CD8-positive, alpha-beta T cell (primary cell): ENCODE measurements at places on chromosomes 4 and X.

GRCh38 chr4:1582227-1582626 is 101.9 kb downstream of the FAM53A start:
- DNase-seq = no peak

DNA sequence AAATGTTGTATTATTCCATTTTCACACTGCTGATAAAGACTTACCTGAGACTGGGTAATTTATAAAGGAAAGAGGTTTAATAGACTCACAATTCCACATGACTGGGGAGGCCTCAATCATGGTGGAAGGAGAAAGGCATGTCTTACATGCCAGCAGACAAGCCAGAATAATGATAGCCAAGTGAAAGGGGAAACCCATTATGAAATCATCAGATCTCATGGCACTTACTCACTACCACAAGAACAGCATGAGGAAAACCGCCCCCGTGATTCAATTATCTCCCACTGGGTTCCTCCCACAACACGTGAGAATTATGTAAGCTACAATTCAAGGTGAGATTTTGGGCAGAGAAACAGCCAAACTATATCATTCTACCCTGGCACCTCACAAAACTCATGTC is 2535.1 kb downstream of the ARAP2 start:
- DNase-seq = no peak

- peak; percentile 4 for DNase-seq
Measured at GRCh38 chrX:16484338-16484737, 165.6 kb upstream of the S100G start.

DNA sequence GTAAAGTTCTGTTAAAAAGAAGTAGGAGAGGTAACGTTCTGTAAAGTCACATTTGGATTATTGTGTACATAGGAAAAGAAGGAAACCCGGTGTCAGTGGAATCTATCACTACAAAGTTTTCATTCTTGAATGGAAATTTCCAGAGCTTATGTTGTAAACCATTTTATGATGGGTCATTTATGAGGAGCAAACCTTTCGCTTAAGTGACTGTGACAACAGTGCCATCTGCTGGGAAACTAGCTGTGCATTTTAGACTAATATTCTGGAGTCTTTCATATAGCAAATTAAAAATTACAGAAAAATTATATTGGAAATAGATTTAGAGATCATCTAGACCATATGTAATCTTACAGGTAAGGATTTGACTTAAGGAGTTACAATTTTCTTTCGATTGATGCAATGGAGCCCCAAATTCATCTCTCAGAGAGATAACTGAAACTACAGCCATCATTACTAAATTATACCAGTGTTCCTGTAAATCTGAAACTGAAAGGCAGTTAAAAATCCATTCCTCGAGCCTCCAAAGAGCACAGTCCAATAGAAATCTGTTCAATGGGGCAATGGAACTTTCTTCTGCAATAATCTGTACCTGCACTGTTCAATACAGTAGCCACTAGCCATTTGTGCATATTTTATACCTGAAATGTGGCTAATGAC is 26.9 kb downstream of the ASB9 start:
- DNase-seq = peak; percentile 56

DNA sequence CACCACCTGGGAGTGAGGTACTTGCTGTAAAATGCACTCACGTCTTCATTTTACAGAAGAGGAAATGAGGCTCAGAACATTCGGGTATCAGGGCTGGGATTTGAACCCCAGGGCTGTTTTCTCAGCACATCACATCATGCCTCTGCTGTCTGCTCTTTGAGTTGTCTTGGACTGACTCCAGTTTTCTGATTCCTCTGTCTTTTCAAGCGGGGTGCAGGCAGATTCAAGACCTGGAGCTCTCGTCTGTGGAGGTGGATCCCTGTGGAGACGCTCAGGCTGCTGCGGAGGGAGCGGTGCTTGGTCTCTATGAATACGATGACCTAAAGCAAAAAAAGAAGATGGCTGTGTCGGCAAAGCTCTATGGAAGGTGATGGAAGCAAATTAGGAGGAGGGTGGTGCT is 6.3 kb downstream of the LAP3 start:
- no peak for DNase-seq

DNA sequence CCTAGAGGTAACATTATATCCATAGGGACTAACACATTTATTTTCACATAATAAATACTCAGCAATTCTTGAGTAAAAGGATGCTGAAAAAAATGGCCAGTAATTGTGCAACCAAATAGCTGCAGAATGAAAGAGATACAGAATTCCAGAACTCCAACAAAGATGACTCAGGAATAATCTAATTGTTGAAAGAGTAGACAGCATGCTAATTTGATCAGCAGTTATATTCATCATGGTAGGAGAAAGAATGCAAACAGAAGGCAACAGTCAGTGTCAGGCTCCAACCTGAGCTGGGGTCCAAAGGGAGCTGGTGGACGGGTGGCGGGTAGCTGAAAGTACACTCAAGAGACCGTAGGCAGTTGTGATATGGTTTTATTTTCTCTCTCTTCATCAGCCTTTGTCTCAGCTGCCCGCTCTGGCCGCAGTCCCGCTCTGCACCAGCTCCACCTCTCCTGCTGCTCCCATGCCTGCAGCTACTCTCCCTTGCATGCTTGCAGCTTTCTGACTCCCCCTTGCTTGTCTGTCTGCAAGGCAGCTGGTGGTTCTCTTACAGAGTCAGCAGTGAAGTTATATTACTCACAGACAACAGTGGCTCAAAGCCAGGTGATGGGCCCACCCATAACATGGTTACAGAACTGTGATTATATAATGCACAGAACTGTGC is 1150.1 kb downstream of the STIM2 start:
- DNase-seq = no peak

DNA sequence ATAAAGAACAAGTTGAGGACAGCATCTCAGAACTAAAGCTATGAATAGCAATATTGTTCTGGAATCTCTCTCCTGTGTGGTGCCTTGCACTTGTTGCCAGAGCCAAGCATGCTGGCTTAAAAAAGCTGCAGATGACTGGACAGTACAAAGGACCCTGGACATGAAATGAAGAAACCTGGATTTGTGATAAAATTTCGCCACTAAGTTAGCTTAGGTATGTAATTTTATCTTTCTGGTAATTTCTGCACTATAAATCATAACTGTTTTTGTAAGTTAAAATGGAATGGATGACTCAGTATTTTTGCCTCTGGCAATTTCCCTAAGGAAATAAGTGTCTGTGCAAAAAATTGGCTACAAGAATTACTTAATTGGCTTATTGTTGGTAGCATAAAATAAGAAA is 317.2 kb downstream of the CAMK2D start:
- DNase-seq = no peak

DNA sequence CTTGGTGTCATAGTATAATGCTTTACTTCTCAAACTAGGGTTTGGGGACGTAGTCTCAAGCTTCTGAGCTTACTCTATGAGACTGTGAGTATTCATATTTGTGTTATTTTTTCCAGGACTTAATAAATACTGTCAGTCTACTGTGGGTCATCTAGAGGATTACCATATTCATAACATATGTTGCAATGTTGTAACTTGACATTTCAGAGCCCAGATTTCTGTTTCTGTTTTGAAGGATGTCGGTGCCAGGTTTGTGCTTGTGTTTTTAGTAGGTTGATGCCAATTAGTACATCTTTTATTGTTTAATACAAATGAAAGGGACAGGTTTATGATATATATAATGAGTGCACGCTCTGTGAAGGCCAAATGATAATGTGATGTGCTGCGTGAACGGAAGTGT is 69.6 kb downstream of the SPANXN4 start:
- DNase-seq = no peak

- DNase-seq = peak; percentile 16
Measured at GRCh38 chrX:108224727-108225621, 133.4 kb downstream of the ATG4A start.

- DNase-seq = no peak
Measured at GRCh38 chr4:107592519-107592918, 127.5 kb downstream of the PAPSS1 start.

DNA sequence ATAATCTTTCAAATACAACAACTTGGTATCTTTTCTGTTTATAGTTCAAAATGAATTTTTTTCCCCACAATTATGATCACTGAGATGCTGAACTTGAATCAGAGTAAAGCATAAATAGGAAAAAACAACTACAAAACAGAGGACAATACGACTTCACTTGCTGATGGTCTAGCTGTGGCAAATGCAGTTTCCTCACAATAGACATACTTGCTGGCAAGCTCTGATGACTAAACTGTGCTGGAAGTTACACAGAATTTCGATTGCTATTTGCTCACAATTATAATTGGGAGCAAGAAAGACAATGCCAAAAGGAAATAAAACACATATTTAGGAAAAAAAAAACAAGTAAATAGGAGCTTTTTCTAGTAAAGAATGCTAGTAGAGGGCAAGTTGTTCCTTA is 14.7 kb downstream of the VEGFC start:
- no peak for DNase-seq

DNA sequence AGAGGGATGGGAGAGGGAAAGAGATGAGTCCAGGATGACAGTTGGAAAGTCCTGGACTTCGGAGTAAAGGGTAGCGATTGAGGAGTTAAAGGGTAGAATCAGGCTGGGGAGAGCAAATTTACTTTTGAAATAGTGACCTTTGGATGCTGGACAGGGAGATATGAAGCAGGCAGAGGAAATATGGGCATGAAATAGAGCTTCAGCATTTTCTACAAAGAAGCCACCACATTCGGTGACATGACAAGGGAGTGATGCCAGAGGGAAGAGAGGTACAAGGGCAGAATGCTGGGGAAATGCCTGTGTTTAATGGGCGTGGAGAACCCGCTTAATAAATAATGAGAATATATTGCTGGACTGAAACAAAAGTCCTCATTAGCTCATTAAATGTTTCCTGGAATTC is 92.7 kb downstream of the TBL1X start:
- DNase-seq = no peak

DNA sequence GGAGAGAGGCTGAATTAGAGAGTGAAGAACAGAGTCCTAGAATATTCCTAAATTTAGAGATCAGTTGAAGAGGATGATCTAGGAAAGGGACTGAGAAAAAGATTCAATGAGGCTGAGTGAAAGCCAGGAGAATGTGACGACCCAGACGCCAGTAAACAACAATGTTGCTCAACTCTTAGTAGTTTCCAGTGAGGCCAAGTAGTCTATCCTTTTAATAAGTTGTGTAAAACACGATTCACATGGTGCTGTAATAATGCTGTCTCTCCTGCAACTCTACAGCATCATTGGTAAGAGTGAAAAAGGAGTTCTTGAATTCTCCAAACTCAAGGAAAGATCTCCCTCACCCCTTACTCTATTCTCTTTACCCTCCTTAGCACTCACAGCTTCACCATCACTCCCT is 140.3 kb downstream of the CFAP299 start:
- no peak for DNase-seq

DNA sequence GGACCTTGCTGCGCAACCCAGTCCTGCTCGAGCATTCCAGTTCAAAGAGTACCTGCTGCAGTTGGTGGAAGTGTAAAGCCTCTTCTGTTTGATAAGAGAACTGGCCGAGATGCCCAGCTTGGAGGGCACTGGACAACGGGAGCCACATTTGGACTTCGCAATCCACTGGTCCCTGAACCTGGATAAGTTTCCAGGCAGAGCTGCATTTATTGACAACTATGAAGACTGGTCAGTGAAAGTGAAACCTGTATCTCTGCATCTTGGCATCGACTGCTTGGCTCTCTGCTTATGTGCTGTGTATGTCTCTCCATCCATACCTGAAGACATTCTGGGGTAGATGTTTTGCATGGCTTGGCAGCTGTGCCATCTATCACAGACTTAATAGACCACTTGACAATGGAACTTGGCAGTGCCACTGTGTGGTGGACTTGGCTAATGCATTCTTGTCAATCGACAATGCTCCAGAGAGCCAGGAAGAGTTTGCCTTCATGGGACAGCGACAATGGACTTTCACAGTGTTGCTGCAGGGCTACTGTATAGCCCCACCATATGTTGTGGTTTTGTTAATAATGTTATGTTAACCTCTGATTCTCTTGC is 43.5 kb upstream of the ZBTB33 start:
- DNase-seq = no peak

- no peak for DNase-seq
Measured at GRCh38 chr4:139499186-139499585, 45.3 kb downstream of the RAB33B start.

GRCh38 chrX:52852110-52852860 is 15.6 kb downstream of the XAGE3 start:
- DNase-seq = no peak

- DNase-seq = no peak
Measured at GRCh38 chr4:189835505-189835904, 105.2 kb upstream of the FRG1 start.

GRCh38 chrX:136061286-136061685 is 76.1 kb downstream of the SLC9A6 start:
- no peak for DNase-seq

GRCh38 chr4:153233761-153234371 is 29.6 kb downstream of the TRIM2 start:
- DNase-seq = no peak

DNA sequence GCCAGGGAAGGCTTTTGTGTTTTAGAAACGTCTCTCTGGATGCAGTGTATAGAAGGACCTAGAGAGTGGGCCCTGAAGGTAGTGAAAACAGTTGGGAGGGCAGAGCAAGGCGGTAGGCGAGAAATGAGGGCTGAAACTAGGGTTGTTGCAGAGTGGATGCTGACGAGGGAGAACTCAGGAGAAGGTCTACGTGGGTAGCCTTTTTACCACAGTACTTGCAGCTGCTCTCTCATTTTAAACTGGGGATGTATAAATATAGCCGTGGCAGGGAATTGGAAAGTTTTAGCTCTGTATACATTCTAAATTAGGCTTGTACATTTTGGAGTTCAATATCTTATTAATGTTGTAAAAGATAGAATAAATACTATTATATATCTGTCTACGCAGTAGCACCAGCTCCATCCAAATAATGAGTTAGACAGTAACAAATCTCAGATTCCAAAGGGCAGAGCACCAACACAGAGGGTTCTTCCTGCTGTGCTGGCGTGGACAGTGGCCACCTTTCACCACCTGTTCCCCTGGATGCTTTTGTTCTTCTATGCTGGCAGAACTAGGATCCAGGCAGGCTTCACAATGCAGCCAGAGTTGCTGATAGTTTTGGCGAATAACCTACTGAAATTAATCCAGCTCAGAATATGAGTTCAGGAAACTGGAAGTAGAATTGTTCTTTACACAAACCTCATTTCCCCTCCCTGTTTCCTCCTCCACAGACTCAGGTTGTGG is 31.7 kb downstream of the CCNG2 start:
- DNase-seq = no peak

- DNase-seq = no peak
Measured at GRCh38 chr4:34250562-34250961, 1993.8 kb downstream of the ARAP2 start.
